ENCODE measurements at places on chromosomes 5 and 9.
A peak's percentile ranks its signal among the peaks of the same experiment; 100 is the strongest.

DNA sequence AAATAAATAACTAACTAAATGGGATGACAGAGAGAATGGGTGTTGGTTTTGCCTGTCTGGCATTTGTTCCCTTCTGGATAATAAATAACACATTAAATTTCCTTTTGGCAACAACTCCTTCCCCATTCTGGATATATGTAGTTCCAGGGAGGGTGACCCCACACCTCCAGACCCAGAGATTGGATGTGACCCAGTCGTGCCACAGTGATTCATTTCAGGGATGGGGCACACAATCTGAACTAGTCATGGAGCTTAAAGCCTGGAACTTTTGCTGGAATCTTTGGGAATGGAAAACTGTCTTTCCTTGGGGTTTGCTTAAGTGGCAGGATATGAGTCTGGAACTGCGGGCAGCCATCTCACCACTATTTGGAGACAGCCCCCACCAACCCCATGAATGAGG, 11.3 kb downstream of the KLF9 start:
- DNase-seq: no peak

DNA sequence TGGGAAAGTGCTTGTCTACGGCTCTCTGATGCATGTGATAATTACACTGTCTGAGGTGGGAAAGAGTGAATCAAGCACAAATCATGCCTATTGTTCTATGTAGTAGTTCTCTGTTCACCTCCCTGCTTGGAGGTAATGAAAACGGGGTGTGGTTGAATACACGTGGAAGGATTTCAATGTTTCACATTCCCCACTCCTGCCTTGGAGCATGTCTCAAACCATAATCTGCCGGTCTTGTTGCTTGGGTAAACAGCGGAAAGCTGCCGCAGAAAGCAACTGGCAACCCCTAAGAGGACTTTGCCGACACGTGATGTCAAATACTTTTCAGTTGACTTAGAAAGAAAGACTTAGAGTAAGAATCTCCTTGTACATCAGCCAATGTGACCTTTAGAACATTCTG, 63.5 kb upstream of the MOCS2 start:
- no peak for DNase-seq

- DNase-seq: peak; percentile 31
Observed at GRCh38 chr5:14665949-14666348, 1.4 kb downstream of the OTULIN start.

DNA sequence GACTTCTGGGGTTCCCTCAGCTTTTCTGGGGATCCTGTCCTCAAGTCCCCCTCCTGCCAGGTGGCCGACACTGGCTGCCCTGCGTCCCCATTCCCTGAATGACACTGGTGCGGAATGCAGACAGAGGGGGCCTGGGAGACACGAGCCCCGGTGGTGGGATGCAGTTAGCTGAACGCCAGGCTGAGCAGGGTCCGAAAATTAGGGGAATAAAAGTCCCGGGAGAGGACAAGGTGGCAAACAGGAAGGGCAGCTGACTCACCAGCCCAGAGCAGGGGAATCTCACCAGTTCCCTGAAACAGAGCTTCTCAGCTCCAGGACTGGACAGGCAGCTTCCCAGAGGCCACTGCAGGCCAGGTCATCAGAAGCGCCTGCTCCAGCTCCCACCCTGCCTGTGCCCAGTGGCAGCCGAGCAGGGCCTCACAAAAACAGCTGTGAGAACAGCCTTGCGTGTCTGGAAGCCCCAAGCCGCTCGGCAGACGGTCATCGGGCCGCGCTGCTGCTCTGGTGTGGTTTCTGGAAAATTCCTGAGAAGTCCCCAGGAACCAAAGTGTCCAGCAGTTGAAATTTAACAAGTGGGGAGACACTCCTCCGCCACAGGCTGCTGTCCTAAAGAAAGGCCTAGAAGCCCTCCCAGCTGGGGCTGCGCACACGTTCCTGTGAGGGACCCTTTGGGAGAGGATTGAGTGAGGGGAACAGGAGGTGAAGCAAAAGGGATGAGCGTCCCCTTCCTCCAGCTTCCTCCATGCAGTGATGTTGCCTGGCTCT, 47.6 kb upstream of the EXOC3 start:
- DNase-seq: no peak

GRCh38 chr9:88680041-88680440, 145.1 kb downstream of the NXNL2 start:
- no peak for DNase-seq

DNA sequence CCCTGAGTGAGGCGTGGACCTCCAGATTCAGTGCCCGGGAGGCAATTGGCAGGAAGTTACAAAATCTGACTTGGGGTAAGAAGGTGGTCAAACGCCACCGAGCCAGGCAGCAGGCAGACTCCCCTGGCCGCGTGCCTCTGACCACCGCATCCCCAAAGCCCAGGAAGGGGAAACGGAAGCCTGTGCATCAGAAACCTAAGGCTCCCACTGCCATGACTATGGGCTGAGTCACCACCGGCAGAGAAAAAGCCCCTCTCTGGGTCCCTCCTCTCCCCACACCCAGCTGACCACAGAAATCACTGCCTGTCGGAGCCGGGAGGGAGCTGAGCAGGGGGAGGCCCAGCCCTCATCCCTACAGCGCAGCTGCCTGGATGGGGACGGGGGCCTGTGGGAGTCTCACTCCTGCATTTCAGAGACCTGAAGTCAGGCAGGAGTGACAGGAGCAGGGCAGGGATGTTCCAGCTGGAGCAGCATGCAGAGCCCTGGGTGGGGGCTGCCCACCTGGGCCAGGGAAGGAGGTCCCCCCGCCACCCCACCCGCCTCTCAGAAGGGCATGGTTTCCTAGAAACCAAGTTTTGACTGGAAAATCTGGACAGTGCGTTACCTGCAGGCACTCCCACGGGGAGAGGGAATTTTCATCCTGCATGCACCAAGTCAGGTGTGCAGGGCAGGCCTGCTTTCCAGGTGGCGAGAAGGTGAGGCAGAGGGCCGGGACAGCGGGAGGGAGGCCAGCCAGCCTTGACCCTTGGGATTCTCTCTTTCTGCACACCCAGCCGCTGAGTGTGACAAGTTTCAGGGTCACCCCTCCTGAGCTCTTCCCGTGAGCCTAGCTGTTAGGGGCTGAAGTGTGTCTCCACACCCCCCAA, 68.2 kb downstream of the LRSAM1 start:
- DNase-seq: peak; percentile 75

- DNase-seq: no peak
Observed at GRCh38 chr5:53416144-53416738, 64.2 kb upstream of the FST start.

DNA sequence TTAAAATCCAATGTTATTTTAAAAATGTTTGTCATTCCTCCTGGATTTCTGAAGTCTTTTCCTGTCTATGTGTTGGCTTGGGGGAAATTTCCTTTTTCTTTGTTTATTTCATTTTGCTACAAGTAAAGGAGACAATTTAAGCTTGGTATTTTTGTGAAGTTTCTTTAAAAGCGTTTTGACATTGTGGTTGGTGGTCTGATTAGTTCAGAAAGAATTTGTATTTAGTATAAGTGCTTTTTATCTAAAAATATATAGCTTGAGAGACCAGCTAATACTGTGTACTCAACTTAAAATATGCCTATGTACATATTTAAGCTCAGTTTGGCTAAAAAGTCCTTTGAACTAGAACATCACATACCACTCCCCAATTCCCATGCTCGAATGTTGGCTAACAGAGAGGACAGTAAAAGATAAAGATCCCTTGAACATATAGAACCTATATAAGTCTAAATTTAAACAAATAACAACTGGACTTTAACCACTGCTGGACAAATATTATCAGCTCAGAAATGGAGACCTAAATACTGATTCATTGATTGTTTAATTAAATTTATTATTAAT, 237.6 kb downstream of the TLE4 start:
- no peak for DNase-seq

- DNase-seq: no peak
Observed at GRCh38 chr5:135710045-135710675, 124.3 kb upstream of the SLC25A48 start.

DNA sequence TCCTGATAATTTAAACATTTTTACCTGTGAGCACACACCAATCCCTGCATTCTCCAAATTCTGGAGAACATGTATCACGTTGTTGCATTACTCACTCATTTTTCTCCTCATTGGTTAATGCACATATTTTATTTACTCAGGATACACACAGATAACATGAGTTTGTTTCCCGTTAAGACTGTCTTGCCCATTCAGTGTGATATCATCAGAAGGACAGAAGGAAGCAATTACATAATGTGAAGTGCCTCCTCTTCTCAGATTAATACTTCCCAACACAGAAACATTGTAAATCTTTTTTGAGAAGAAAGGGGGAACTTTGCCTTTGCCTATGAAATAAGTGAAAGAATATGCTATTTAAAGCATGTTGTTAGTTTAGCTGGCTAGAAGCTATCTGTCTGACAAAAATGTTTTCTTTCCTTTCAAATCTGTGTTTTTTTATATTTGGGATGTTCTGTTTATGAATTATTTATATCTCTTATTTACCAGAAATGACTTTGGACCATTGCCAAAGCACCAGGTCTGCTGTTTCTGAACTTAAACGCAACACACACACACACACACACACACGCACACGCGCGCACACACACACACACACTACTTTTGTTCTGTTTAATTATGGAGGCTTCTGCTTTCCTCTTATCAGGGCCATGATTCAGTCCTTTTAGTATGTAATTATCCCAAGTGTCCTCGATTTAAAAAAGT, 186.5 kb downstream of the CHSY3 start:
- DNase-seq: no peak

DNA sequence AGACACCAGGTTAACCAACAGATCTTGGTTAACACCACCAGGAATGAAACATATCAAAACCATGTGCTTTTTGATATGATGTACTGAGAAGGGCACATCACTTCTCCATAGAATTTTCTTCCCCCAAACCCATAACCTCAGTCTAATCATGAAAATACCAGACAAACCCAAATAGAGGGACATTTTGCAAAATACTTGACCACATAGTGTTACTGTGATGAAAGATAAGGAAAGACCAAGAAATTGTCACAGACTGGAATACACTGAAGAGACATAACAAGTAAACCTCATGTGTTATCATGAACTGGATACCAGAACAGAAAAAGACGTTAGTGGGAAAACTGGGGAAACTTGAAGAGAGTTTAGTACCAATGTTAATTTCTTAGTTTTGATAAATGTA, 74.9 kb upstream of the VCAN start:
- no peak for DNase-seq

GRCh38 chr5:135705141-135705631, 126.4 kb upstream of the CXCL14 start:
- peak; percentile 63 for DNase-seq

- peak; percentile 59 for DNase-seq
Observed at GRCh38 chr9:129570450-129571297, 50.2 kb downstream of the C9orf50 start.

GRCh38 chr5:154850255-154851062, at the start of gene FAXDC2:
Gene FAXDC2 (minus strand): TSS chr5:154850603. CDS start chr5:154838178, 12,425 bp downstream.
- DNase-seq: no peak

- no peak for DNase-seq
Observed at GRCh38 chr5:113255579-113256386, 179.0 kb downstream of the TSSK1B start.

All from Caki2 (cell line).